Hematopoietic multipotent progenitor cell treated with erythropoietin and hydrocortisone succinate and interleukin-3 and kit ligand, for 17 days (in vitro differentiated cells): ENCODE measurements at places on chromosomes 5 and 9.

DNA sequence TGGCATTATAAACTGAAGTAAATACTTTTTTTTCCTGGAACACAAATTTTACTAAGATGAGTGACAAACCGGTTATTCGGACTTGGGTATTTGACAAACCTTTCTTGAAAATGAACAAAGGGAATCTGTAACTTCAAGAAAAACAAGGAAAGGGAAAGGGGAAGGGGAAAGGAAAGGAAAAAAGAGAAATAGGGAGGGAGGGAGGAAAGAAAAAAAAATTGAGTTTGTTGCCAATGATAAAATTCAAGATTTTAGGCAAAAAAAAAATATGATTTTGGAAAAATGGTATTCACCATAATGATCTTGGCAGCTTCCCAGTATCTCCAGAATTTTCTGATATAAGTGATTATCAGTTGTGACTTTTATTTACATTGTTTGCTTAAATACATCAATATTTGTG lies 1.6 kb upstream of the TTC33 start:
- DNase-seq: no peak

GRCh38 chr5:135444360-135444759 lies 2.8 kb downstream of the DCANP1 start:
- no peak for DNase-seq

GRCh38 chr9:116116393-116116792 lies 37.2 kb upstream of the PAPPA start:
- DNase-seq: no peak

DNA sequence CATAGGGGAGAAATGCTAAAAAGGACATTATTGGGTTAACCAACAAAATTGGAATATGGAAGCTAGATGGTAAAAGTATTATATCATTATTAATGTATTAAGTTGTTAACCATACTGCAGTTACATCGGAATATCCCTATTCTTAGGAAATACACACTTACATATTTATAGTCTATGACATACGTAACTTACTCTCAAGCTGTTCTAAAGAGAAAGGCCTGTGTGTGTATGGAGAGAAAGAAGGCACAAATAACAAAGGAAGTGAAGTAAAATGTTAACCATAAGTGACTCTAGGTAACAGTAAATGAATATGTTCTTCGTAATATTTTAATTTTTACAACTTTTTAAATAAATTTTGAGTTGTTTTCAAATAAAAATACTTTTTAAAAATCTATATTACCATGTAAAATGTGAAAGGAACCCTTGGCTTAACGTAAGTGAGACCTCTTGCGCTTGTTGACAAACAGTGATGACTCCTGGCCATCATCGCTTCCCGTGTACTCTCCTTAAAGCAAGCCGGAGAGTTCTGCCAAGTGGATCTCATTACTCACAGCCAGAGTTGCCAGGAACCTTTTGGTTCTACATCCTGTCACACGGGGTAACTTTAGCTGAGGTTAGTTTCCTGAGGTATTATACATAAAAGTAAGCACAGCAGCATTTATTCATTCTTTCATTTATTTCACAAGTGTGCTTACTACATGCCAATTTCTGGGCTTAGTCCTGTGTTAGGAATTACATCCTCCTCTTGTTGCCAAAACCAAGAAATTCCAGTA lies 165.4 kb downstream of the EPB41L4A start:
- DNase-seq: no peak
